Bronchial epithelial cell (primary cell): ENCODE measurements at places on chromosomes 16 and 17.

- DNase-seq = peak; percentile 5
These were observed 2140.2 kb downstream of the TP53TG3F start for GRCh38 chr16:35599429-35600160.

DNA sequence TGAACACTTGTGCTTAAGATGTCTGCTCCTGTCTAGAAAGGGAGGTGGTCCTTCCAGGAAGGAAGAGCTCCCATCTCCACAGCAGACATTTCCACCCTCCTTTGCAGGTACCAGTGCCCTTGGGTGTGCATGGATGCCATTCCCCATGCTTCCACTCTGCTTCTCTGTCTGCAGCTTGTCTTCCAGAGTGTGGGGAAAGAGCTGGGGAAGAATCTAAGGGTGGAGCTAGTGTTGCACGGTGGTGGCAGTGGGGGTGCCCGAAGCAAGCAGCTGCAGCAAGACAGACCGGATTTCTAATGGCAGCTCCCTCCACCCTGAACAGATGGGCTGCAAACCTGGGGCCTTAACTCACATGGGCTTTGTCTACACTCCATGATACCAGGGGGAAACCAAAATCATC is 22.6 kb upstream of the HOXB13 start:
- DNase-seq = no peak

- DNase-seq = no peak
These were observed 10.5 kb downstream of the GGA2 start for GRCh38 chr16:23499801-23500200.

GRCh38 chr16:89322321-89323119 is 105.0 kb downstream of the ZNF778 start:
- peak; percentile 40 for DNase-seq

DNA sequence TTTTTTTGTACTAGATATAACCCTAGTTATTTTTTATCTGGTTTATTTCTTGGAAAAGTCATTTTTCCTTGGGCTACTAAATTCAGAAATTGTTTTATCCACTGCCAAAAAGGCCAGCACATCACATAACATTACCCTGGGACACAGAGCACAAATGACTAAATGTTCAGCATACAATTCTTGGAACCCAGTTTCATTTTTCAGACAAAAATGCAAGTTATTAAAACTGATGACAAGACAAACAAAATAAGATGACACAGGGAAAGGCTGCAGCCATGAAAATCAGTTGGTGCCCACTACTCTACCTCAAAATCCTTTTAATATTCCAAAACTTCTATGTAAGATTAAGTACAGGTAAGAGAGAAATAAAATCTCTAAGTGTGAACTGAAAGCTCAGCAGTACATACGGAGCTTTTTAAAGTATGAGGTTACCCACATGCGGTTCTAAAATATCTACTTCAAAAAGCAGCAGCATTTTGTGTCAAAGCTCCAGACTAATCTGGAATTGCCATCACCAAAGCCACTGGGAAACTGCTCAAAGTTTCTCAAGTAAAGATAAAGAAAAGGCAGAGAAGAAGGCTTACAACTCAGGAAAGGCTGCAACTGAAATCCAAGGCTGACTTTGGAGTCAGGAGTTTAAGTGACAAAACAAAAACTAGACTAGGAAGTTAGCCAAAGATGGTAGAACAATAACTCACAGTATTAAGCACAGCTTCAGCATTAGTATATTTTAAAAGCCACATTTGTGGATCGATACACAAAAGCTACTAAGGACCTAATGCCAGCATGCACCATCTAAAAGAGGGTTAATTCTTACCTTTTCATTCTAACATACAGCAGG is 41.4 kb downstream of the AP1G1 start:
- no peak for DNase-seq

- peak; percentile 27 for DNase-seq
These were observed 5.1 kb downstream of the CCL18 start for GRCh38 chr17:36069136-36069535.

GRCh38 chr17:1095853-1096173 is 84.0 kb downstream of the ABR start:
- DNase-seq = no peak

GRCh38 chr17:72258711-72259110 is 137.9 kb downstream of the SOX9 start:
- DNase-seq = no peak

- no peak for DNase-seq
These were observed 36.2 kb upstream of the IRF8 start for GRCh38 chr16:85862476-85863383.

DNA sequence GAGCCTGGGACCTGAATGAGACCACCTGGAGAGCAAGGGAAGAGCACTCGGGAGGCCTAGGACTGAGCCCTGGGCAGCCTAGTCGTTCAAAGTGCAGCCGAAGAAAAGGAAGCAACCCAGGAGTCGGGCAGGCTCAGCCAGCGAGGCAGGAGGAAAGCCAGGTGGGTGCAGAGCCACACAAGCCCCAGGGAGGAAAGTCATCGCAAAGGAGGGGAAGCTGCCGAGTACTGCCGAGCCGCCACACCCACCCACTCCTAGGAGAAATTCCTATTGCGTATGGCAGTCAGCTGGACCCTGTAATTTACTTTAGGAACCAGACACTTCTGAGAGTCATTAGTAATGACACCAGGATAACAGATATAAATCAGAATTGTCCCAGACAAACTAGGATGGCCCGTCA is 187.6 kb downstream of the KATNIP start:
- peak; percentile 29 for DNase-seq

DNA sequence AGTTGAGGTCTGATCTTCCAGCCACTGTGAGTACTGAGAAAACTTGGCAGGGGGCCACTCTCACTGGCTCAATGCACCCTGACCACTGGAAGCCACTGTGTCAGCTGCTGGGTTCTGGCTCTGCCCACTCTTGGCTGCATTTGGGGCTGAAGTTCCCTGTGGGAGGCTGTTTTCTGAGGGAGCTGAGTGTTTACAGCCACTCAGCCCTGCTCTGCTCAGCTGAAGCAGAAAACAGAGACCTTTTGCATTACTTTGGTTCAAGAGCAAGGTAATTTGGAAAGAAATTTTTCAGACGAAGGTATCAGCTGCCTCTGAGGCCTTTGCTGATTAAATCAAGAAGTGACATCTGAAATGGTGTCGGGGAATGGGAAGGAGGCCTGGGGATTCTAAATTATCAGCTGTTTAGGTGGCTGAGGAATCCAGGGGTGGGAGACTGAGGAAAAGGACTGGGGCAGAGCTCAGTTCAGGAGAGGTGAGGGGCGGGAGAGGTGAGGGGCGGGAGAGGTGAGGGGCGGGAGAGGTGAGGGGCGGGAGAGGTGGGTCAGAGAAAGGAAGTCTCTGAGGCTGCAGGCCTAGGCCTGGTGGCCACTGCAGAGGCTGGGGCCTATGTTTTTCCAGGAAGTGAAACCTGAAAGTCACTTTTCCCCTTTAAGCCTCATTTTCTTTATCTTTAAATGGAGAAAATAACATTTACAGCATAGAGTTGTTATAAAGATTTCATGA is at the start of gene ACSM5:
Gene ACSM5, plus strand, starts transcription at position 137 of the 723 bp plus-strand sequence. CDS start 1,951 bp downstream, outside the sequence.
- DNase-seq = no peak

DNA sequence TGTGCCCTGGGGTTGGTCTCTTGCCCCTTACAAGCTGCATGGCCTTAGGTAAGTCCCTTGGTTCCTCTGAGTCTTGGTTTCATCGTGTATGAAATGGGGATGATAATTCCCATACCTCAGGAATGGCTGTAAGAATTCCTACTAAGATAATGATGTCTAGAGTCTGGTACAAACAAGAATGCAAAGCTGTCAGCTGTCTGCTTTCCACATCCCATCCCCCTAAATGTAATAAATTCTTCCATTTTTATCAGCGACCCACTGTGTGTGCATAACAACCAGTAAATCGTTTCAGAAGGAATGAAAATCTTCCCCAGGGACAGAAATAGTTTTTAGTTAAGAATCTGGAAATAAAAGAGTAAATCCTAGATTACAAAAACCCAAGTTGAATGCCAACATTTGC is 95.4 kb downstream of the CPPED1 start:
- no peak for DNase-seq

DNA sequence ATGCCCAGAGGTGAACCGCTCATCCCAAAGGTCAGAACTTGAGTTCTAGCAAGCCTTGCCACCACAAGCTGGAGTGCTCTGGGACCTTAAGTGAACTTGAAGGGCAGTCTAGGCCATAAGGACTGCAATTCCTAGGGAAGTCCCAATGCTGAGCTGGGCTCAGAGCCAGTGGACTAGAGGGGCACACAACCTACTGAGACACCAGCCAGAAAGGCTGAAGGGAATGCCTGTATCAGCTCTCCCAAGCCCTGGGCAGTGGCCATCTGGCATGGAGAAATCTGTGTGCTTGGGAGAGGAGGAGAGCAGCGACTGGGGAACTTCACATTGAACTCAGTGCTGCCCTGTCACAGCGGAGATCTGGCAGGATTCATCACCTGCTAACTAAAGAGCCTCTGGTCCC is 201.3 kb downstream of the CEP112 start:
- DNase-seq = no peak

- DNase-seq = no peak
These were observed 3.9 kb downstream of the CARMIL2 start for GRCh38 chr16:67648764-67649407.

DNA sequence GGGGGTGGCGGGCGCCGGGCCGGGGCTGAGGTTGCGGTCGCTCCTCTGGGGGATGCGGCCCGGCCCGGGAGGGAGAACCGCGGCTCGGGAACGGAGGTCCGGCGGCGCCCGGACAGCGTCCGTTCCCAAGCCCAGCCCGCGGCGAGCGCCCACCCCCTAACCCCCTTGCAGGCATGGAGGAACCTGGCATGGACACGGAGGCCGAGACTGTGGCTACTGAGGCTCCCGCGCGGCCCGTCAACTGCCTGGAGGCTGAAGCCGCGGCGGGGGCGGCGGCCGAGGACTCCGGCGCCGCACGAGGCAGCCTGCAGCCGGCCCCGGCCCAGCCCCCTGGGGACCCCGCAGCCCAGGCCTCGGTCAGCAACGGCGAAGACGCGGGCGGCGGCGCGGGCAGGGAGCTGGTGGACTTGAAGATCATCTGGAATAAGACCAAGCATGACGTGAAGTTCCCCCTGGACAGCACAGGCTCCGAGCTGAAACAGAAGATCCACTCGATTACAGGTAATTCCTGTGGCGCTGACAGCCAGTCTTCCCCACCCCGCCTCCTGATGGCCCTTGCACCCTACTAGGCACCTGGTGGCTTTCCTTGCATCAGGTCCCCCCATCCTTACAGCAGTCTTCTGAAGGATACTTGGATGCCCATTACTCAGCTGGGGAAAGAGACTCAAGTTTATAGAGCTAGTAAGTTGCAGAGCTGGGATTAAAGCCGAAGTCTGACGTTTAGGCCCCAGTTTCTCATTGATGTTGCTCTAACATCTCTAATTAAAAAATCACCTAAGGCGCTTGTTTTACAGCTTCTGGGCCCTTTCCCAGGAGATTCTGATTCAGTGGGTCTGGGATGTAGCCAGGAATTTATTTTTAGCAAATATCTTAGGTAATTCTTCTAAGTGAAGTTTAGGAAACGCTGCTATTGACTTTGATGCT is 514 bp downstream of the UBFD1 start:
- peak; percentile 25 for DNase-seq

- no peak for DNase-seq
These were observed 23.6 kb downstream of the RAB11FIP4 start for GRCh38 chr17:31415004-31415454.

DNA sequence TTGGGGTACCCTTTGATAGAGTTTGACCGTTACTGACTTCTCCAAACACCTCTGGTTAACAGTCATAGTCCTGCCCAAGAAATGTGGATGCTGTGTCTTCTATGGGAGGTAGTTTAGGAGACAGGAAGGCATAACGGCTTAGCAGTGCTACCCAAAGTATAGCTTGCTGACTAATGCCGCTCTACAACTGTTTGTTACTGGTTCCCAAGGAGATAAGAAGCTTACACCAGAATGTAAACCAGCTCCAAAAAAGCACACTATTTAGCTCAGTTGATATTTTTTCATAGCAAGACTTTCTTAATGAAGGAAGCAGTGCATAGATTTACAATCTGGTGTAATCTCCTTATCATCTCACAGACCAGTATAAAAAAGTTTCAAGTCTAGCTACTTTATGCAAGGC is 95.7 kb downstream of the HS3ST3B1 start:
- DNase-seq = peak; percentile 26

DNA sequence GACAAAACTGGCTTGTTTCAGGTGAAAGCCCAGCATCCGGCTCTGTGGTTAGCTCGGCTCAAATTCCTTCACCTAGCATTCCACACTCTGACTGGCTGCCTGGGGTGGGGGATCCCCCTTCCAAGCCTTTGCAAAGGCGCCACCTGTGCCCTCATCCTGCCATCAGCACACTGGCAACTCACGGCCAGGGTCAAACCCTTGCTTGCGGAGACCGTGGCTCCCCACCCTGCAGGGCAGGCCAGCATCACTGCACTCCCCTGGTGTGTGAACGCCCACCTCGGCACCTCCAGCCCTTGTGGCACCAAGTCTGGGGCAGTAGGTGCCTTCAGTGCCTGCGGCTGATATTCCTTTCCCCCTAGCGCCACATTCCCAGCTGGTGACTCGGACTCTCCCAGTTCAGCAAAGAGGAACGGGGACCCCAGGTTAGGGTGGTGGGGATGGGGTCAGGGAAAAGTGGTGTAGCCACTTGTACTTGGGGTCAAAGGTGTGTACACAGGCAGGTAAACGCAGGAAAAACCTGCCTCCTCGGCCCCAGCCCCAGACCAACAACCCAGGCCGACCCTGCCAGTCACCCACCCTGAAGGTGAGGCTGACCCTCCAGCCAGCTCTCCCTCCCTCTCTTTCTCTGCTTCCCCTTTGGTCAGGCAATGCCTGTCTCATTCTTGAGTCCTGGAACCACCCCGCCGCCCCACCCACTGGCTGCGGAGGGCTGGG is 1.1 kb downstream of the FLII start:
- DNase-seq = peak; percentile 64

DNA sequence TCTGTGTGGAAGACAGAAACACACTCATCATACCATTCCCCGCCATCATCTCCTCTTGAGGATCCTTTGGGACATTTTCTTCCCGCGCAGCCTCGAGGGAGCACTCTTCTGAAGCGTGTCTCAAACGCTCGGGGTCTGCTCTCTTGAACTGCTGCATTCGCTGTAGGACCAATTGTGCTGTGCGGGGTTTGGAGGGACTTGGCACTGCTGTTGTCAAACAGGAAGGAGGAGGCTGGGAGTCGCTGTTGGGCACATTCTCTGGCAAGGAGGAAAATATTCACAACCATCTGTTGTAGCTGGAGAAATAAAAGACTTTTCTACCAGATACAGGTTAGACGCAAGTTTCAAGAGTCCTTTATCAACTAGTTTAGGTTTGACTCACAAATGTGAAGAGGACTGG is 5.0 kb downstream of the SLX4 start:
- no peak for DNase-seq
